ENCODE measurements at places on chromosomes 4 and X.

DNA sequence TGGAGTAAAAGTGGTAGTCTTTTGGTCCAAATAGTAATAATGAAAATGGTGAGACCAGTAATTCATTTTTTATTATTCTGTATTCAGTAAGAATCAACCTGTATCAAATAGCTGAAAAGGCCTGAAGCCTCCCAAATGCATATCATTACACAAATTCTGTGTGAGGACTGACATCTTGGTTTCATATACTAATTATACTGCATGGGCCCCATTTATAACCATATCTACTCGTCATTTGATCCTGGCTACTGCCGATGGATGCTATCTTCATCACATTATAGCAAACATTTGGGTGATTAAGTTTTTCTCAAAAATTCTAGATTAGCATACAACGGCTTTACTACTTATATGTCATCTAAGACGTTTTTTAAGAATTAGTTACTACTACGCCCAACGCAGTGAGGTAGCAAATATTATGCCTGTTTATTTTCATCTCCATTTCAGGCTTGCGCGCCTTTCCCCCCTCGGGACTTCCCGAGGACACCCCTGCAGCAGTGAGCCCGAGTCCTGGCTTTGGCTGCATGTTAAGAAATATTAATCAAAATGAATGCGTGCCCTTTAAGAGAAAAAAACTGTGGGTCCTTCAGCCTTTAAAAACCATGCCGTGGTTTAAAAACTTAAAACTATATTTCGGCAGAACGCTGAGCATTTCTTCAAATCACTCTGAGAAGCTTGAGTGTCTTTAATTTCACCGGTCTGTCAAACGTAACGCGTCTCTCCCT lies 814 bp upstream of the MMAA start:
- DNase-seq, result no peak

GRCh38 chr4:148975464-148975863 lies 533.2 kb upstream of the NR3C2 start:
- DNase-seq, result no peak

DNA sequence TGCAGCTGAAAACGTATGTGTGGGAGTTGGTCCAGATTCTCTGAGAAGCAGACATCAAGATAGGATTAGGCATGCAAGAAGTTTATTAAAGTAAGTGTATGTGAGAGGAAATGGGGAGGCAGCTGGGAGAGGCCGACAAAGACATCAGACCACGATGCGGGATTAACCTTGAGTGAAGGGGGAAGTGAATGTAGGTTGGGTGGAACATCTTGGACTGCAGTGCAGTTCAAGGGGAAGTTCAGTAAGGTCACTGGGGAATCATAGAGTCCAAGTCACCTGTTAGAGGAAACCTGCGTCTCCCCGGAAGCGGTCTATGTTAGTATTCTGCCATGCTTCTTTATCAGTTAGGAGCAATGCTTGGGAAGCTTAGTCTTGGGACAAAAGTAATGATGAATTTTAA lies 22.0 kb downstream of the CXCL8 start:
- no peak for DNase-seq

GRCh38 chr4:8909548-8909947 lies 37.9 kb upstream of the HMX1 start:
- no peak for DNase-seq

- no peak for DNase-seq
Observed at GRCh38 chr4:110049951-110050925, 137.6 kb downstream of the EGF start.

DNA sequence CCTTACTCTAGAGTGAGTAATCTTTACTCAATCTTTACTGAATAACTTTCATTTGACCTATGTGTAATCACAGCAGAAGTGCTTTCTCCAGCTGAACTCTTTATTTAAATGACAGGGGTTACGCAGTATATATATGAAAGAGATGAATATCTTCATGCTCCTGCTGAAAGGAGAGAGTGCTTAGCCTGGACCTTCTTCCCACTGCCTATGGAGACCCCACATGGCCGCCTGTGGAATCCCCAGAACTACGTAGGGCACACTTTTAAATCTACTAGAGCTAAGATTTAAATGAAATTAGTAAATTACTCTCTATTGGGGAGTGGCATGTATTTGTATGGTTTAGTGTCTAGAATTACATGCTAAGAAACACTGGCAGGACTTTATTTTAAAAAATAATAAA lies 391.2 kb downstream of the ANKRD50 start:
- no peak for DNase-seq

DNA sequence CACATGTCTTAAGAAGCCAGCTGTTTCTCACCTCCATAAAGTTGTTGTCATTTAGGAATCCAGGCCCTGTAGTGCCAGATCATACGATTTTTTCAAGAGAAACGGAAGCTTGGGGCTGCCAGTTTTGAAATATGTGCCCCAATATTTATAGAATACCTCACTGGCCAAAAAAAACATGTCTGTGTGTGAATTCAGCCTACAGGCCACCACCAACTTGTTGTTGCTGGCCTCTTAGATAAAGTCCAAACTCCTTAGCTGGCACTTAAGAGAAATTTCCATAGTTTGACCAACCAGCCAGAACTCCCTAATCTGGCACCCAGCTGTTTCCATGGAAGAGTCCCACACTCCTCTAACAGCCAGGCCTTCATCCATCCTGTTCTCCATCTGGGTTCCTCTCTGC lies 74.1 kb downstream of the WDR19 start:
- no peak for DNase-seq

- DNase-seq, result no peak
Observed at GRCh38 chr4:72076562-72076961, 44.8 kb downstream of the NPFFR2 start.

GRCh38 chr4:119231491-119231890 lies 19.0 kb downstream of the USP53 start:
- DNase-seq, result no peak

DNA sequence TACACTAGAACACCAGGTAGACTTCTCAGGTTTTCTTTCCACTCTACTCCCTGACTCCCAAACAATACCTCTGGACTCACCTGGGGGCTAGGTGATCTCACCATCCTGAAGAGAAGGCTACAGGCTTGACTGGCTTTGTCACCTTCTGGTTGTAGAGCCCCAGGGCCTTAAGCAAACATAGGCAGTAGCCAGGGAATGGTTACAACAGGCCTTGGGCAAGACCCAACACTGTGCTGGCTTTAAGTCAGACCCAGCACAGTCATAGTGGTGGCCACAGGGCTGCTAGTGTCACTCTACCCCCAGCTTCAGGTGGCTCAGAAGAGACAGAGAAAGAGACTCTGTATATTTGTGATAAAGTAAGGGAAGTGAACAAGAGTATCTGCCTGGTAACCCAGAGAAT lies 118.1 kb upstream of the EMCN start:
- no peak for DNase-seq

DNA sequence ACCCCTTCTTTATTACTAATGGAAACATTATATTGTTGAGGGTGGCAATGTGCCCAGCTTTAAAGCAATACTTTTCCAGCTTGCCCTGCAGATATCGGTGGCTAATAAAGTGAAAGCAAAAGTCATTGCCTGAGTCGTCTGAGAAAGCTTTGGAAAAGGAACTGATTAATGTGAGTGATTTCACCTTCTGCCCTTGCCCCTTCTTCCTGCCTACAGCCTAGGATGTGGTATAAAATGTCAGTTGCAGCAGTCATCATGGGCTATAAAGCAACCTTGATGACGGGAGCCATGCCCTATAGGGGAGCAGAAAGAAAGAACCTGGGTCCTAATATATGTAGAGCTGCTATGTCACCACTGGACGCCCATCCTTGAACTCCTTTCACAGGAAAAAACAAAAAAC lies 132.4 kb upstream of the USP9X start:
- DNase-seq, result no peak

DNA sequence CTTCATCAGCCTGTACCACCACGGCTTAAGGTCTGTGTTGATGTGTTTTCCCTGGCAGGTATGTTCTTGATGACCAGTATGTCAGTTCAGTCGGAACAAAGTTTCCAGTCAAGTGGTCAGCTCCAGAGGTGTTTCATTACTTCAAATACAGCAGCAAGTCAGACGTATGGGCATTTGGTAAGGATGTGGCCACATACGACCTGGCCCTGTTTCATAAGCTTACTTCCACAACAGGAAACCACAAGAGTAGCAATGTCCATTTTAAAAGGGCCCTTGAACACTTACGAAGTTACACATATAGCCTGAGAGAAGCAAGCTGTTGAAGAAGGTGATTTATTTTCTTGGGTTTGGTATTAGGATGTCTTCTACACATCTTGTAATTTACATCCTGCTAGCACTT lies 46.1 kb downstream of the BMX start:
- DNase-seq, result no peak

DNA sequence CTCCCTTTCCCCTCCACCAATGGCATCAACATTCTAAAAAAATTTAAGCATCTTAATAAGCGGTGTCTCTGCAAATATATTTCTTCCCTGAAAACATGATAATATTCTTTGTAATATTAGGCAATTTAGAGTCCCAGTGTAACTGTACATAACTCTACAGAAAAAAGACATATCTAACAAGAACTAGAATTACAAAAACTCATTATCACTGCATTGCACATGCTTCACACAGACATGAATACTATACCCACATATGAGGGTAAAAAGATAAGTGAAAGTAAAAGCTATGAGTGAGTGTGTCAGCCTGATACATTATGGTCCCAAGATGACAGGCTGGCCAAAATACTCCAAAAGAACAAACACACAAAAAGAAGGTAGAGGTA lies 2.4 kb upstream of the FGB start:
- no peak for DNase-seq

DNA sequence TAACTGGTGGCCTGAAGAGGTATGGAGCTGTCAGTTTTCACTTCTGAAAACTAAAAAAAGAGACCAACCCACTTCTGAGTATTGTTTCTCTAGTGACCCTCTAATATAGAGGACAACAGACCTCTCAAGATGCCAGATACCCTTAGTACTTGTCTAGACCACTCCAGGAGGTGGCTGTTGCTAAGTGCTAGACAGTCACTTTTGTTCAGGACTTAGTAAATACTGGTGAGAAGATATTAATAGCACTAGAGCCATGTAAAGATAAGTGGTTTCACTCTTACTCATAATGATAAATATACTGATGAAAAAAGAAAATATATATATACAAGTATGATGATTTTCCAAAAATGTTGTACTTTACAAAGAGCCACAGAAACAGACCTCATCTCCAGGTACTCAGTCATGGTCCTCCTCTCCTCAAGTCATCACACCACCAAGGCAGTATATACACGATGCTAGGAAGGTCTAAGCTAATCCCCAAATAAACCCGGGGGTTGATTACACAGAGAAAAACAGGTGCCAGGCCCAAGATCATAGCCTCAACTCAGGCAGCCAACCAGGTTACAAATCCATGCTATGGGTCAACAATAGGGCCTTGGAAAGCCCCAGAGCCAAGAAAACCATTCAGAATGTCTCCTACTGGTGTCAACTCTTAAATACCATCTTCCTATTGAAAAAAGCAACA lies 66.9 kb downstream of the ARHGEF9 start:
- DNase-seq, result no peak

DNA sequence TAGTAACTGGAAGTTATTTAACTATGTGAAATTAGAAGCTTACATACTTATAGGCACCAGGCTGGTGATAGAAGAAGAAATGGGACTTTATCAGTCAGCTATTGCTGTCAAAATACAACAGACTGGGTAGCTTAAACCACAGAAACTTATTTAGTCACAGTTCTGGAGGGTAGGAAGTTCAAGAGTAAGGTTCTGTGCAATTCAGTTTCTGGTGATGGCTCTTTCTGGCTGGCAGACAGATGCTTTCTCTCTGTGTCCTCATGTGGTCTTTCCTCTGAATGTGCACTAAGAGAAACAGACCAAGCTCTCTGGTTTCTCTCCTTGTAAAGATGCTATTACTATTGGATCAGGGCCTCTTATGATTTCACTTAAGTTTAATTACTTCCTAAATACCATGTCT lies 92.1 kb upstream of the ANKRD50 start:
- no peak for DNase-seq

DNA sequence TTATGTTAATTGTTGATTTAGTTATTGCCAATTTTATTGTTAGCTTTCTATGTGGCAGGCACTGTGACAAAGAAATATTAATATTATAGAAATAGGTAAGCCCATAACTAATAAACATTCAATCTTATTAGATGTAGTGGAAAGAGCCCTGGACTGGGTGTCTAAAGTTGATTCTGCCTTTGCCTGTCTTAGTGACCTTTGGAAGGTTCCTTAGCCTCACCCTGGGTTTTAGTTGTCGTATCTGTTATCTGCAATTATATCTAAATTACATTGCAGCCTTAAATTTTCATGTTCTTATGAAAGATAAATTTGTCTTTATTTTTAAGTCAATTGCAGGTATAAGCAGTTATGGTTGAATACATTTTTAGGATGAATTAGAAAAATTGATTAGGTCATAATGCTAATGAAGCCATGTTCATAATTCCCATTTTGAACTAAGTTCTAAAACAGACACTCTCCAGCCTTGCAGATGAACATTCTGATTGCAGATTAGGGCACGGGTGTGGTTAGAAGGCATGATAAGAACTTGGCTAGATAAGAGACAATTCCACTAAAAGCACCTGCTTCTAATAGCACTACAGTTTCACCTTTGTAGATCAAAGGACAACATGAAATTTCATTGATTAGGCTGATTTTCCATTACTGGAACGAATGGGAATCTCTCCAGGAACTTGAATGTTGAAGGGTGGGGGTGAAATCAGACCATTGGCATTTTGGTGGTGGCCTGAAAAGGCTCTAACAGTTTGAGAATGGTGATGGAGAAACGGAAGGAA lies 17.3 kb upstream of the ENPEP start:
- no peak for DNase-seq
